ENCODE measurements at places on chromosomes 1 and 21.

- DNase-seq = no peak
- no peak overlapping the region for H3K4me3 ChIP-seq
- no peaks in the 10 kb centered on the region for H3K4me1 ChIP-seq
- no peak overlapping the region for H3K27ac ChIP-seq
- H3K27me3 ChIP-seq = no peaks in the 10 kb centered on the region
Observed at GRCh38 chr1:243438815-243439214, 183.0 kb downstream of the SDCCAG8 start.

- H3K36me3 ChIP-seq = no peaks in the 10 kb centered on the region
- peaks cover 25% of the 10 kb centered on the region for H3K27me3 ChIP-seq
- no peak overlapping the region for H3K4me3 ChIP-seq
- H3K4me1 ChIP-seq = no peaks in the 10 kb centered on the region
Observed at GRCh38 chr1:50419907-50420677, 3.2 kb downstream of the DMRTA2 start.

DNA sequence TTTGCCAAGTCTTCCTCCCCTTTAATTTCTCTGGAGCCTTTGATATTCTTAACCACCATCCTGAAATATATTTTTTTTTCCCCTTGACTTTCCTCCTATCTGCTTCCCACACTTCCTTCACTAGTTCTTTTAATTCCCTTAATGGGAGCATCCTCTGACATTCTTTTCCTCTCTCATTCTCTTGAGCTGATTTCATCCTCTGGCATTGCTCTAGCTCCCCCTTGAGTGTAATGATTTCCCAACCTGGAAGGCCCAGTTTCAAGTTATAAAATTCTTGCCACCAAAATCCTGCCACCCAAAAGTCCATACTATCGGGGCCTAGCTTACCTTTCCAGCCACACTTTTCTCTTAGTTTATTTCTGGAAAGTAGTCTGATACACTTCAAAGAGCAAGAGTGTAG, 39.5 kb upstream of the UBE2U start:
- no peak overlapping the region for H3K27ac ChIP-seq
- no peak overlapping the region for H3K4me3 ChIP-seq
- peaks cover 9% of the 10 kb centered on the region for H3K27me3 ChIP-seq
- no peaks in the 10 kb centered on the region for H3K4me1 ChIP-seq
- no peaks in the 10 kb centered on the region for H3K36me3 ChIP-seq

- H3K27ac ChIP-seq = peak overlapping the region; percentile 55
- DNase-seq = peak; percentile 3
- peak overlapping the region; percentile 74 for H3K4me3 ChIP-seq
- H3K36me3 ChIP-seq = no peaks in the 10 kb centered on the region
- H3K4me1 ChIP-seq = peaks cover 10% of the 10 kb centered on the region
Observed at GRCh38 chr1:84078108-84078841, 65.8 kb upstream of the PRKACB start.

DNA sequence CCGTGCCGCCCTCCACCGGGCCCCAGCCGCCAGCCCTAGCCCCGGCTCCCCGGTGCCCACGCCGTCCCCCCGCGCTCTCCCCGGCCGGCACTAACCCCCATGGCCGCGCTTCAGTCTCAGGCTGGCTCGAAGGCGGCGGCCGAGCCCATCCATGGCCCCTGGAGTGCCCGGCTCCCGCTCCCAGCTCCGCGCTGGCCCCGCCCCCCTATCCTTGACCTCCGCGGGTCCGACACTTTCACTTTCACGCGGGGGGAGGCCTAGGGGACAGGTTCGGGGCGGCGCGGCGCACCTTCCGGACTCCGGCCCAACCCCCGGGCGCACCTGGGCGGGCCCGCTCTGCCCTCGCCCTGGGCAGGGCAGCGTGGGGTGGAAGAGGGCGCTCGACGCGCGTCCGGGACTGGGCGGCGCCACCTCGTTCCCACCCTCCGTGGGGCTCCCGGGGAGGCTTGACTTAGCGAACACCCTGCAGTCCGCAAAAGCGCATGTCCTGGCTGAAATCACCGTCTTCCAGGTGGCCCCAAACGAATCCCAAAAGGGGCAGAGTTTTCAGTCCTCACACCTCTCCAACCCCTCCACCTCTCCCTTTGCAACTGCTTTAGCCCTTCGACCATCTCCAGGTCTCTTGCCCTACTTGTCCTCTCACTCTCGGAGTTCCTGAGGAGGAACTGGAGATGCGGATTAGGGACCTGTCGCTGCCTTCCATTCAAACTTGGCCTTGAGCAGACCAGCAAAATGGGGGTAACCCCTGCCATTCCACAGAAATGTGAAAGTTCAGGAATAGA, 3.9 kb upstream of the DENND2D start:
- peak overlapping the region; percentile 24 for H3K4me3 ChIP-seq
- peak; percentile 79 for DNase-seq
- peaks cover 49% of the 10 kb centered on the region for H3K4me1 ChIP-seq
- peak overlapping the region; percentile 35 for H3K27ac ChIP-seq
- no peaks in the 10 kb centered on the region for H3K36me3 ChIP-seq
- no peaks in the 10 kb centered on the region for H3K27me3 ChIP-seq

DNA sequence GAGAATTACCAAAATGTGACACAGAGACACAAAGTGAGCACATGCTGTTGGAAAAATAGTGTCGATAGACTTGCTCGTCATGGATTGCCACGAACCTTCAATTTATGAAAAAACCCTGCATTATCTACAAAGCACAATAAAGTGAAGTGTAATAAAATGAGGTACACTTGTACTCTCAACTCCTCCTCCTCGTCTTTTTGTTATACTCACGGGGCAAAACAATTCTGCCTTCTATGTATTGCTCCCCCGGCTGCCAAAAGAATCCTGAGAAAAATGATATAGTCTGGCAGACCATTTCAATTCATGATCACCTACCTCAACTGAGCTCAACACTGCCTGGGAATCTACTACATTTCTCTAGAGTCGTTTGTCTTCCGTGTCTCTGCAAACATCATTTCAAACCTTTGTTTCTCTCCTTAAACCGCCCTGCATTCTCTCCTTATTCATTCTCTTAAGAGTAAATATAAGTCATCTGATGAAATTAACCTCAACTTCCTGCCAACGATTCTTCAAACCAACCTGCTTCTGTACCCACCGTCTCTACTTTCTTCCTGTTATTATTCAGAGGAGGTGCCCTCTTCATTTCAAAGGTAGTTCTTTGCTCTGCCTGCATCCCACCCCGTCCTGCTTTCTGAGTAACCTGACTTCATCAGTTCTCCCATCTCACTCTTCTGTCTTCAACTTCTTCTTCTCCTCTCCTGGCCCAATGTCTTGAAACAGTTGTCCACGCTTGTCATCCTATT, 12.9 kb upstream of the IL19 start:
- H3K27ac ChIP-seq = no peak overlapping the region
- H3K4me3 ChIP-seq = peak overlapping the region; percentile 20
- H3K4me1 ChIP-seq = peaks cover 36% of the 10 kb centered on the region
- DNase-seq = peak; percentile 81
- H3K36me3 ChIP-seq = no peaks in the 10 kb centered on the region
- H3K27me3 ChIP-seq = no peaks in the 10 kb centered on the region

- no peak overlapping the region for H3K4me3 ChIP-seq
- no peak for DNase-seq
Observed at GRCh38 chr21:42056468-42056867, 14.6 kb upstream of the UMODL1 start.

- no peak overlapping the region for H3K4me3 ChIP-seq
- H3K27me3 ChIP-seq = no peaks in the 10 kb centered on the region
- H3K27ac ChIP-seq = no peak overlapping the region
- no peaks in the 10 kb centered on the region for H3K36me3 ChIP-seq
- H3K4me1 ChIP-seq = no peaks in the 10 kb centered on the region
Observed at GRCh38 chr1:53337499-53337898, 9.6 kb upstream of the LRP8 start.

- no peaks in the 10 kb centered on the region for H3K36me3 ChIP-seq
- H3K4me3 ChIP-seq = no peak overlapping the region
- H3K27ac ChIP-seq = no peak overlapping the region
- H3K4me1 ChIP-seq = peaks cover 4% of the 10 kb centered on the region
- no peaks in the 10 kb centered on the region for H3K27me3 ChIP-seq
Observed at GRCh38 chr1:21313886-21314721, 23.8 kb upstream of the ECE1 start.

DNA sequence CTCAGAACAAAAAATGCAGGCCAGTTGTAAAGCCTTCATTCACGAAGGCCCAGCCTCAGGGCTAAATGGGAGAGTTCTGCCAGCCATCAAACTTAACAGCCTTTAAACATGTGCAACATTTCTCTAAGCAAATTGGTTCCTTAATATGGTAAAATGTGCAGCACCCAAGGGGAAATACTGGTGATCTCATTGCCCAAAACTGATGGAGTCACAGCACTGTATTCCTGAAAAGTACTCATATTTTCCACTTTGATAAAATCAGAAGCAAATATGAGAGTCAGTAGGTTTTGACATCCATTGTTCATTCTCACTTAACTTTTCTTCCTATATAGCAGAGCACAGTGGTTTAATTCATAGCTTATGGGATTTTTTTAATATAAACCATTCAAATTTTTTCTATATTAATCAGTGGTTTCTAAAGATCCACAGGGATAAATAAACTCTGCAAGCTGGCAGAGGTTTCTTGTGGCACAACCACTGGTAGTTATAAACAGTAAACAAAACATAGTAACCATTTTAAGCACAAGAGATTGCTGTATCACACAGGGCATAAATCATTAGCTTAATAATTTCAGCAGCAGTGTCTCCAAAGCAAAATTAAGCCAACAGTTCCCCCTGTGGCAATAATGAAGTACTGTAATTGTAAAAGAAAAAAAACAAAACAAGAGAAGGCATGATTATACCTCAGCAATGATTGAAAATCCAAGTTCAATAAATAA, 106.9 kb upstream of the LYPLAL1 start:
- H3K27ac ChIP-seq = no peak overlapping the region
- H3K27me3 ChIP-seq = no peaks in the 10 kb centered on the region
- no peak overlapping the region for H3K4me3 ChIP-seq
- no peaks in the 10 kb centered on the region for H3K36me3 ChIP-seq

- no peaks in the 10 kb centered on the region for H3K4me1 ChIP-seq
- no peak overlapping the region for H3K27ac ChIP-seq
- DNase-seq = no peak
- no peak overlapping the region for H3K4me3 ChIP-seq
- H3K27me3 ChIP-seq = no peaks in the 10 kb centered on the region
- no peaks in the 10 kb centered on the region for H3K36me3 ChIP-seq
Observed at GRCh38 chr1:103180660-103181059, 72.3 kb upstream of the COL11A1 start.

DNA sequence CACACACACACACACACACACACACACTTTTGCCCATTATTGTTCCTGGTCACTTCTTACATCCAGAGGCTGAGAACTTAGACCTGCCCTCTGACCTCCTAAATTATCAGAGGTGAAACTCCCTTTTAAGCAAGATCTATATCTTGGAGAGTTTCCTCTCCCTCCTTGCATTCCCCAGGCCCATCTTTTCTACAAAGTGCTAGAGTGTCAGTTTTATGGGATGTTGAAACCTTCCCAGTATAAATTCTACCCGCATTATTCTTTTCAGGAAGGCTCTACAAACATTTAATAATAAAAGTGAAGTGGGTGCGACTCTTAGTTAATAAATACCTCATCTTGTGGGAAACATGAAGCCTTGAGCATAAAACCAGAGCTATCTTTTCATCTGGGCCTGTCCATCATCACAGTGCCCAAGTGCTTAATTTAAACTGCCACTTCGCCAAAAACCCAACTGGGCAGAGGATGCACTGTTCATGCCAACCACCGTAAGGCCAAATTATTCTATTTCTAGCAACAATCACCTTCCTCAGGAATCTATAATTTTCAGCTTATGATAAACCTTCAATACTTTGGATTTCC, 458.2 kb upstream of the RUNX1 start:
- no peak for DNase-seq
- no peaks in the 10 kb centered on the region for H3K36me3 ChIP-seq
- H3K27me3 ChIP-seq = no peaks in the 10 kb centered on the region

GRCh38 chr1:28115267-28115666, 26.9 kb upstream of the EYA3 start:
- peak; percentile 28 for DNase-seq
- H3K4me3 ChIP-seq = no peak overlapping the region
- H3K27ac ChIP-seq = no peak overlapping the region

DNA sequence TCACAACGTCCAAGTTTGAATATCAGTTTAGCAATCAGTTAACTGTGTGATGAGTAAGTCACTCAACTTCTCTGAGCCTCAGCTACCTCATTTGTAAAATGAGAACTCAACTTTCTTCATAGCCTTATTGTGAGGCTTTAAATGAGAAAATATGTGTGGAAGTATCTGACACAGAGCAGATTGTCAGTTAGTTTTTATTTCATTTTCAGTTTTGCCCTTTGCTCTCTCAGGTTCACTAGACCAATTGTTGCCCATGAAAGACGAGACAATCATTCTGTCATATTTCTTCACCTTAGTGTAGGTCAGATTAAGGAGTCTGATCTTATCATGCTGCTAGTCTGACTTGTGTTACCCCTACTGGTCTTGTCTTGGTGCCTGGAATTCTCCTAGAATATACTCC, 232.8 kb upstream of the PTBP2 start:
- no peaks in the 10 kb centered on the region for H3K36me3 ChIP-seq
- no peaks in the 10 kb centered on the region for H3K27me3 ChIP-seq
- H3K27ac ChIP-seq = no peak overlapping the region
- no peak for DNase-seq

GRCh38 chr1:32883338-32884031, 2.8 kb upstream of the HPCA start:
- H3K27me3 ChIP-seq = peaks cover 17% of the 10 kb centered on the region
- H3K36me3 ChIP-seq = no peaks in the 10 kb centered on the region
- no peak for DNase-seq
- H3K4me1 ChIP-seq = no peaks in the 10 kb centered on the region

DNA sequence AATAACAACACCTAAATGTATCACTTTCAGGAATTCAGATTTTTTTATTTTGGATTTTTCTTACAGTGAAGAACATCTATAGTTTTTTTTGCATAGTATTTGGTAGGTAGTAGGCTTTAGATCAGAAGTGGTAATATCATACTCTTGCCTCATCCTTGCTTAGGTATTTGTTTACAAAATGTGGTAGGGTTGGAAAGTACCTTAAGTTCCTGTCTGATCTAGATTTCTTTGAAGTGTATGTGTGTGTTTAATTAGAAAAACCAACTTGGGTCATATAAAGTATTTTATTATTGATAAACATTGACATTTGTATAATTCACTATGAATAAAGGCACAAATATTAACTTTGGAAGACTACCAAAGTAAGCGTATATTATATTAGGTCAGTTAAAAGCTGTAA, 85.3 kb upstream of the GPR88 start:
- no peak overlapping the region for H3K4me3 ChIP-seq
- H3K36me3 ChIP-seq = peaks cover 6% of the 10 kb centered on the region
- H3K27ac ChIP-seq = peak overlapping the region; percentile 66
- no peaks in the 10 kb centered on the region for H3K27me3 ChIP-seq
- H3K4me1 ChIP-seq = peaks cover 76% of the 10 kb centered on the region

Measured in CD8-positive, alpha-beta memory T cell (primary cell).